ENCODE measurements at places on chromosomes 1 and 21.

DNA sequence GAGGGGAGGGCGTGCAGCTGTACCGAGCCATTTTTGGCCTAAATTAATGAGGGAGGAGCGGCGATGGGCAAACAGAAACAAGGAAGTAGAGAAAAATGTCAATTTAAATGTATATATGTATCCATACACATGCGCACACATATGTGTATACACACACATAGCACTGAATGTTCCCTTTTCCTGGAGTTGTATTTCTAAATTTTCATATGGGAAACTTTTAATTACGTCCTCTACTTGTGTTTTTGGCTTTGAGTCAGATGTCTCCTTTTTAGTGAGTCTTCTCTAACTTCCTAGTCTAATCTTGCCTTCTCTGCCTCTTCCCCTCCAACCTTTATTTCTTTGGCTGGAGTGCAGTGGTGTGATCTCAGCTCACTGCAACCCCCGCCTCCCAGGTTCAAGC, 15.4 kb upstream of the CYYR1 start:
- DNase-seq = no peak

DNA sequence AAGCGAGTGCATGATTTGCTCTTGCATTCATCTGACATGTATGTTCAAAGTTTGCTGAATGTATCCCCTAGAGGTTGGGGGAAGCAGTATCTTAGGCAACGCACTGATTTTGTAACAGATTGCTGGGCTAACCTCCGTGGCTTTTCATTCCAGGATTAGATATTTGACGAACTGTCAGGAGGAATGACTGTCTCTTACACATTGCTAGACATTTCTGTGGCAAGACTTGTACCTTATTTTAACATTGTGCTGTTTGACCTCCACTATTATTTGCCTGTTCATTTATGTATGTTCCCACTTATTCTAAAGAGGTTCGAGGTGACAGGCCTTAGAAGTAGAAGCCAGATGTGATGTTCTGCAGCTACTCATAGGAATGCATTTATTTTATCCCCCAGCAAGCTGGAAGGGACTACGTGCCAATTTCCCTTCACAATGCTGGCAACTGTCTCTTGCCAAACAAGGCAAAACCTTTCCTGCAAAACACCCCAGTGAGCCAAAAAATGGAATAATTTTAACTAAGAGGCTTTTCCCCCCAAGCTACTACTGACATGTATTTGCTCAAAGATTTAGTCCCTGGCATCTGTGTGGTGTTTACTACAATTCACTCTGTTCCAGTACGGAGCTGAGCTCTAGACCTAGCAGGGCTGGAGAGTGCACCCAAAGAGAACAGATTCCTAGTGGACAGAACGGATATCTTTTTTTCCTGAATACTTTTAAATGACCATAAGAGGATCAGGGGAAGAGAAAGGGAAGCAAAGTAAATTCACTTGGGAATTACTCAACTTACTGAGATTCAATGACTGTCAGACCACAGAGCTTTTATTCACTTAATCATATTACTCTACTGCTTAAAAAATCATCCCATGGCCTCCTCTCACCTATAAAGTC, 646.2 kb downstream of the SMYD3 start:
- no peak for DNase-seq

- DNase-seq = peak; percentile 46
These were observed 7.1 kb upstream of the CLDN19 start for GRCh38 chr1:42747125-42747524.

- DNase-seq = no peak
These were observed 1.5 kb upstream of the PPP1R15B start for GRCh38 chr1:204413170-204413535.

- DNase-seq = no peak
These were observed 25.5 kb downstream of the CD84 start for GRCh38 chr1:160553778-160554177.

- DNase-seq = peak; percentile 87
These were observed 479 bp upstream of the ACADM start for GRCh38 chr1:75723989-75724471.

- DNase-seq = no peak
These were observed 2.0 kb downstream of the SLAMF7 start for GRCh38 chr1:160741092-160741501.

- no peak for DNase-seq
These were observed 138.3 kb upstream of the LMO4 start for GRCh38 chr1:87190402-87190801.

DNA sequence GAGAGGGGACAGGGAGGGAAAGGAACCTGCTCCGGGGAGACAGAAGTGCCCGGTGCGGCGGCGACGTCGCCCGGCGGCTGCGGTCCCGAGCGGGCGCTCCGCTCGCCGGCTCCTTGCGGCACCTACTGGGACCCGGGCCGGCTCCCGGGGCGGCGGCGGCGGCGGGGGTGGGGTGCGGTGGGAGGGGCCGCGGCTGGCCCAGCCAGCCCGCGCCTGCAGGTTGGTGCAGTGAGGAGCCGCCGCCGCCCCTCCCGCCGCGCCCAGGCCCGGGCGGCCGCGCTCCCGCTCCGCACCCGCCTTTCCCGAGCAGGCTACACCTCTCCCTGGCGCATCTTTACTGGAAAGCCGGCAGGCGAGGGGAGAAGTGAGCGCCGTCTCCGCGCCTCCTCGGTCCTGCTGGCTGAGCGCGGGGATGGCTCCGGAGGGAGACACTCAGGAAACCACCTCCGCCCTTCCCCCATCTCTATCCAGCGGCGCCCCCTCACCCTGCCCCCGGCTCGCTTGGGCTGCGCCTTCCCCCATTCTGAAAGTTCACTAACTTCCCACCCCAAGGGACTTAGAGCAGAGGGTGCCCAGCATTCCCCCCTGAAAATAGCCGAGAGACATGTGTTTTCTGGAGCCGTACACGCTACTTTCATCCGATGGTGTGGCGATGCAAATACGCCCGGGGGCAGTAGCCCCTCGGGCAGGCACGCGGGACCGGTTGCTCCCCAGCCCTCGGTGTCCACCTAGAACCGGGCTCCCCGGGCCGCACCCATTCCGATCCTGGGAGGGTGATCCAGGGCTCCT, at the start of gene PLD5:
Gene PLD5 (minus strand): TSS at position 127 of the 789 bp plus-strand sequence.
- DNase-seq = peak; percentile 40

DNA sequence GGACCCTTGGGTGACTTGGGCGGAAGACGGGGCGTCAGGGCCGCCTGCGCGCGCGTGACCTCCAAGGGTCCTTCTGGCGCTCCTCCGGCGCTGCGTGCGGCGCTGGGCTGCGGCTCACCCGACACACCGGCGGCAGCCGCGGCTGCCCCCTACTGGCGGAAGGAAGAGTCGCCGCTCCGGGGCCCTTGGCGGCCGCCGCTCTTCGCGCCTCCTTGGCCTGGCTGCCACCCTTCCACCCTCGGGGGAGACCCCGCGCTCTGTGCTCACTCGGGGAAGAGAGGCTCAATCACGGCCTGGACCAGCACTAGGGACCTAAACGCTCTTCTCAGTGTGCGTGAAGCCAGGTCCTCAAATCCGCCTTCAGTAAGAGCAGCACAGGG, 89.7 kb downstream of the DMRTA2 start:
- DNase-seq = peak; percentile 52

All from NT2/D1 (cell line).